Colonic mucosa (tissue), 4 donors: ENCODE measurements at places on chromosomes 7 and 10.
A peak's percentile ranks its signal among the peaks of the same experiment; 100 is the strongest.

- DNase-seq, result no peak
Observed at GRCh38 chr7:16531707-16532106, 5.1 kb downstream of the LRRC72 start.

DNA sequence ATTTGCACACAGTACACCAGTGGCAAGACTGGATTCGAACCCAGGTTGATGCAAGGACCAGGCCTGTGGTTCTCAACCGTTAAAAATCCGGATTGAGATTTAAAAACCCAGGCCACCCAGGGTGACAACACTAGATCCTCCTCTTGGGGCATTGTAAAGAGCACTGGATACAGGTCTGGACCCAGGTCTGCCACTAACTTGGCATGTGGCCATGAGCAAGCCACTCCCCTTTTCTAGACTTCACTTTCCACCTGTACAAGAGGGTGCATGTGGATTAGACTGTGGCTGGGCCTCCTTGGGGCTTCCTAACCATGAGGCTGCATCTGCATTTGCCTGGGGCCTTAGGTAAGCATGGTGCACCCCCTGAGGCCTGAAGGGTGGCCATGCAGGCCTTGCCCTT lies 21.7 kb upstream of the SLC29A3 start:
- no peak for DNase-seq

- no peak for DNase-seq
Observed at GRCh38 chr7:150463461-150463860, 13.0 kb downstream of the GIMAP8 start.

DNA sequence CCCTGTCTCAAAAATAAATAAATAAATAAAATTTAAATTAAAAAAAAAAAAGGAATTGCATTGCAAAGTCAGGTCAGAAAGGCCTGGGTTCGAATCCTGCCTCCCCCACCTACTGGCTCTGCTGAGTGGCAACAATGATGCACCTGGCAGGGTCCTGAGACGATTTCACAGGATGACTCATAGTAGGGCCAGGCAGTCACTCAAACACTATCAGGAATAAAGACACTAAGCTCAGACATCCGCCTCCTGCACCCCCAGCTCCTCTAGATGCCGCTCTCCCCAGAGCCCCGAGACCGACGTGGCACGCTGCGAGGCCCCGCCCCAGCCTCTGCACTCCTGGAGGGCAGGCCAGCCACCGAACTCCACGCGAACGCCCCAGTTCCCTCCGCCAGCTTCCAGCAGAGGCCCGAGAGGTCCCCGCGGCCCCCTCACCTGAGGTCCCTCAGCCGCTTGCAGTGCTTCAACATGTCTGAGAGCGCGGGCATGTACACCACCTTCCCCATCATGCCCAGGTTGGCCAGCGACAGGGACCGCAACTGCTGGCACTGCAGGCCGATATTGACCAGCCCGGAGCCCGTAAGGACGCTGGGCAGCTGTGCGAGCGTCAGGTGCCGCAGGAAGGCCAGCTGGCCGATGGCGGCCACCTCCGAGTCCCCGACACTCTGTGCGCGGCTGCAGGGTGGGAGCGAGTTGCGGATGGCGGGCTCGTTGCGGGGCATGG lies 76.6 kb upstream of the TNRC18 start:
- no peak for DNase-seq

- no peak for DNase-seq
Observed at GRCh38 chr10:125627646-125628045, 55.3 kb downstream of the TEX36 start.

DNA sequence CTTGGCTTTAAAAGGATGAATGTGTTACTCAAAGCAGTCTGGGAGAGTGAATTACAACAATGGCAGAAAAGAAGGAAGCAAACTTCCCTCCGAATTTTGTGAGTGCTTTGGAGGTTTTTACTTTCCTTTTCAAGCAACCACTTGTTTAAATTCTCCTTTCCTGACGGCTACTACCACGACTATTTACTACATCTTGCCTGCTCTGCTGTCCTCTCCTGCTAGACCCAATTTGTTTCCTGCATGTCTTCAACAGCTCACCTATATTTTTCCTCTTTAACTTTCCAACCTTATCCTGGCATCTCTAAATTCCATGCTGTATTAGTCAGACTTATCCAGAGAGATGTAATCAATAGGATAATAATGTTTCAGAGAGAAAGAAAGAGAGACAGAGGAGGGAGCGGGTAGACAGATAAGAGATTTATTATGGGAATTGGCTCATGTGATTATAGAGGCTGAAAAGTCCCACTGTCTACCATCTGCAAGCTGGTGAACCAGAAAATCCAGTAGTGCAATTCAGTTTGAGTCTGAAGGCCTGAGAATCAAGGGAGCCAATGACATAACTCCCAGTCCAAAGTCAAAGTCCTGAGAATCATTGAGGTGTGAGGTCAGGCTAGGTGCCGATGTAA lies 42.8 kb upstream of the SLC13A1 start:
- DNase-seq, result peak; percentile 27

- no peak for DNase-seq
Observed at GRCh38 chr7:100683659-100684533, 10.2 kb downstream of the GIGYF1 start.

GRCh38 chr7:94044806-94045205 lies 40.7 kb upstream of the BET1 start:
- DNase-seq, result no peak

GRCh38 chr7:18290865-18291264 lies 204.7 kb upstream of the HDAC9 start:
- no peak for DNase-seq

GRCh38 chr10:78960316-78960800 lies 108.4 kb upstream of the ZMIZ1 start:
- peak; percentile 61 for DNase-seq

GRCh38 chr10:95401704-95402469 lies 111.1 kb upstream of the PDLIM1 start:
- no peak for DNase-seq

- DNase-seq, result no peak
Observed at GRCh38 chr7:753190-753589, 26.1 kb upstream of the PRKAR1B start.

- DNase-seq, result peak; percentile 24
Observed at GRCh38 chr10:101441541-101442455, 87.8 kb downstream of the BTRC start.

DNA sequence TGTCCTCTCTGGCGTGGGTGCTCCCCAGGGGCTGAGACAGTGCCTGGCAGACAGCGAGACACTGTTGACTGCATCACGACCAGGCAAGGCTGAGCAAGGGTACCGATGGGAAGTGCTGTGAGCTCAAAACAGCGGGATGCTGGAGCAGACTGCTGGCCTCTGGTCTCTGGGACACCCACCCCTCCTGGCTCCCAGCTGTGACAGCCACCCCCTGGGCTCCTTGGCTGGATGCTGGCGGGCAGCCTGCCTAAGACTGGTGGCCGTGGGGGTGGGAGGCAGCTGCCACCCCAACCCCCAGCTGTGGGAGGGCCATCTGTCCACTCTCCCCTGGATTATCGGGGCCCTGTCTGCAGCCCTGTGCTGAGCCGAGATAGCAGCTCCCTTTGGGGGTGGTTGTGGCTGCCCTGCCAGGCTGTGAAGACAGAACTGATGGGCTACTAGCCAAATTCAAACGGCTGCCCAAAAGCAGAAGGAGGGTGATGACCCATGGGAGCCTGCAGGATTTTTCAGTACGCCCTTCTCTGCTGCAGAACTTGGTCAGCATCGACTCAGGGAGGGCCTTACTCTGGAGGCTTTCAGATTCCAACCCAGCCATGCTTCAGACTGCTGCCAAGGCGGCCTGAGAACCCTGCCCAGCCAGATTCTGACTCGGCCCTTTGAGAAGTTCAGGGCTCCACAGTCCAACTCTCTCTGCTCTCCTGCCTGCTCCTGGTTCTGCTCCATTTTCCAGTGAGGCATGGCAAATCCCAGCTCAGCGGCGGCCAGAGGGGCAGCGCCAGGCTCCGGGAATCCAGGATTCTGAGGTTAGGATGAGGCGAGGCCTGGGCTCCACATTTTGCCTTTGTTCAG lies 125.3 kb downstream of the NEURL1 start:
- DNase-seq, result peak; percentile 56

- peak; percentile 69 for DNase-seq
Observed at GRCh38 chr7:617614-618538, 98.2 kb upstream of the PDGFA start.

DNA sequence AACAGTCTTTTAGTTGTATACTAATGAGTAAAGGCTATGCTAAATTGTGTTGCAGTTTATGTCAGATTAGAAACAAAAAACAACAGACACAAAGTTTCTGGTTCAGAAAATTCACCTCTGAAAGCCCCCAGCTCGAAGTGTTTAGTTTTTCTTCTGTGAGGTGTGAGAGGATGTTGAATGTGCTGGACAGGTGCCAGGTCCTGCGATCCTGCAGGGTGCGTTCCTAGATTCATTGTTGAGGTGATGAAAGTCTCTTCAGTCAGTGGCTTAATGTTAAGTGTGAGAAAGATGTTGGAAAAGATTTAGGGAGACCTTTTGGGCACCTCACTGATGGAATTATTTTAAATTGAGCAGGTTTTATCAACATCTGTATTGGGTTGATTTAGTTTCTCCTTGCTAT lies 287.3 kb downstream of the SDK1 start:
- no peak for DNase-seq

- peak; percentile 66 for DNase-seq
Observed at GRCh38 chr10:100878291-100878910, 34.4 kb upstream of the SLF2 start.

DNA sequence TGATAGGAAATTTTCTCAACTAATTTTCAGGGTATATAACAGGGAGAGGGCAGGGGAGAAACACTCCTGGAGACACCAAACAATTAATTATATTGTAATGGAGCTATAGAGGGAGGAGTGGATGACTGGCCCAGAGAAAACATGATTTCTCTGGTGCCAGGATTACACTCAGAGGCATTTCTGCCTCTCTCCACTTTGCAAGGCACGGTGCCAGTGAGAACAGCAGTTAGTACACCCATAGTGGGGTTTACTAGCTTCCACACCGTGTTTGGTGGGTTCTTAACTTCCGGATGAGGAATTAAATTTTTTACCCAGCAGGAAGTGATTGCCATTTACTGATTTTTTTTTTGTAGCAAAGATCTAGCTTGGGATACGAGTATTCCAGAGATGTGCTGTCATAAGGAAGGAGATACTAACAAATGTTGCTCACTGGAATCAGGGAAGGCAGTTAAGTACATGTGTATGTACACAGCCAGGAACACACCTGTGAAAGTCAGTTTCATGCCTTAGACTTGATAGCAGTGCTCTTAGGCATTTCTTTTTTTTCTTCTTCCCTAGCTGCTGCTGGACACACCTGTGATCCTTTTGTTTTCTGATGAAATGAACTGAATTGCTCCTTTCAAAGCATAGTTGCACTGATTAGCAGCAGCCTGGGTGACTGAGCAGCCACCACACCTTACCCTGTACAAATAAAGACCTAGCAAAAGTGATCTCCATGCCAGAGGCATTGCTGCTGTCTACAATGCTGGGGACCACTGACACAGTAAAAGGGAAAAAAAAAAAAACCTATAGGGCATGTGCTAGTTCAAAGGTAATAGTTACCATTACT lies 58.1 kb downstream of the POLL start:
- DNase-seq, result no peak

DNA sequence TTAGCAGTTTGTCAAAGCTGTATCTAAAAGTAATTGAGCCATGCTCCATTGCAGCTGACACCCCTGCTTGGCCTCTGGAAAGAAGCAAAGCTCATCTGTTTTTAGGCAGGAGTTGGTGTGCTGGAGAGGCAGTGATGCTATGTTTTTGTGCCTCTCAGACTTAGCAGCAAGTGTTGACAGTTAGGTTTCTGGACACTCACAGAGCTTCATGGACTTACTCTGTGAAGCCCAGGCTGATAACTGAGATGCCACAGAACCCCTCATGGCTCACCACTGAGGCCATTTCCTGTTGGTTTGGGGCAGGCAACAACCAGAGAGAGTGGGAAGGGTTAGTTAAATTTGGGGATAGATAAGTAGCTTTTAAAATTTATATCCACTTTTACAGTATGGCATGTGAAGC lies 59.8 kb downstream of the BTAF1 start:
- DNase-seq, result no peak

GRCh38 chr7:95433952-95434556 lies 774 bp downstream of the PON2 start:
- DNase-seq, result no peak

DNA sequence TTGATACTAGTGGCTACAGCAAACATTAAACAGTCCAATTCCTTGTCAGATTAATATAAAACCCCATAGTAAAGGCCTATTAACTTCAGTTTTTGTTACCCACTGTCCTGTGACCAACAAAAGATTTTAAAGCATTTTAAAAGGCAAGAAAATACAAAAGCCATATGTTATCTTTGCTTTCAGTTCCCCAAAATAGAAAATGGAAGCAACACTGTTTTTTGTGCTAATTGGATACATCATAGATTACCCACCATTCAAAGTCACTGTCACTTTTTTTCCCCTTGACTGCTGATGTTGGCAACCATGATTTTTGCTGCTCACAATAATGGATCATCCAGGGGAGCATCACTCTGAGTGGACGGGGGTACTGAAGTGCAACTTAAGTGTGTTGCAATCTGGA lies 52.4 kb upstream of the TMEM140 start:
- no peak for DNase-seq

DNA sequence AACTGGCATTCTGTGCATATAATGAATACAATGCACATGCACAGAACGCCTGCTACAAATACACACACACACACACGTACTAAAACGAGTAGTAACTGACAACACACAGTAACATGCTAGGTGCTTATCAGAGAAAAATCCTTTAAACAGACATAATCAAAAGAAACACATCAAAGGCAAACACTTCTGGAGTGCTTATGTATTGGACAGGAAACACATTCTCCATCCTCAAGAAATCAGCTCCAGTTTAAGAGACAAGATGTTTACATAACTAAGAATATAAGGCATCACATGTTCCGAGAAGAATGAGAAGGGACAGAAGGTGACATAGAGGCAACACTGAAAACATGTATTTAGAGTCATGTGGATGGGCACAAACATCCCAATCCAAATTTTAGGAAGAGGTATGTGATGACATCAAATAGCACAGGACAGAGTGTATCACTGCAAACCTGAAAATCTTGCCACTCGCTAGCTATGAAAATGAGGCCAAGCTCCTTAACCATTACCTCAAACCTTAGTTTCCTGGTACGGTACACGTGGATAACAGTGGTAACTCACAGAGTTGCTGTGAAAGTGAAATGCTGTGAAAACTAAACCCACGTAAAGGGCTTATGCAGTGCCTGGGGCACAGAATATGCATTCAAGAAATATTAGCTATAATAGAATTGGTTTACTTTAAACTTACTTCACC lies 619.6 kb downstream of the PARD3 start:
- DNase-seq, result no peak

DNA sequence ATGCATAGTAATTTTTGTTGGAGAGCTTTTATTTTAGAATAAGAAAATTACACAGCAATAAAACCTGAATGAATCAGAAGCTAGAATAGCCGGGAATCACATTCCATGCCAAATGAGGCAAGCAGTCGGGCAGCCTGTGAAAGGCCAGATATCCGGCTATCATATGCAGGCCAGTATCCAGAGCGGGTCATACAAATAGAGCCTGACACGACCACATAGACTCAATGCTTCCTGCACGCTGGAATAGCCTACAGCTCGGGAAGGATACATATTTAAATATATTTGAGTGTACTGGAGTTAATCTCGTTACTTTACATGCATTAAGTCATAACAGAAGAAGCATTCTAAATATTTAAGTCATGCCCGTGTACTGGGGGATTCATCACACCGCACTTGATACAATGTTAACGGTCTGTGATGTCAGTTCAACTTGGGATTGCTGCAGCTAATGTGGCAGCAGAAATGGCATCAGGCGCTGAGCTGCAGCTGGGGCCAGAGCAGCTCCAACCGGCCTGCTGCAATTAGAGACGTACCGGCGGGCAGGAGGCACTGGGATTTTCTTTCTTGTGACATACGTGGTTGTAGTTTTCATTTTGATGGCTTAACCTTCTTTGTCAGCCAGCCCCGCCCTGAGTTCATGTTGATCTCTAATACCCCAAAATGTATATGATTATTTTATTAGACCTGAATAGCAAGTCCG lies 112.0 kb downstream of the EBF3 start:
- no peak for DNase-seq
